ENCODE measurements at places on chromosomes 2 and 18.

- no peak for DNase-seq
These were observed 1.7 kb downstream of the PAX3 start for GRCh38 chr2:222296911-222297599.

DNA sequence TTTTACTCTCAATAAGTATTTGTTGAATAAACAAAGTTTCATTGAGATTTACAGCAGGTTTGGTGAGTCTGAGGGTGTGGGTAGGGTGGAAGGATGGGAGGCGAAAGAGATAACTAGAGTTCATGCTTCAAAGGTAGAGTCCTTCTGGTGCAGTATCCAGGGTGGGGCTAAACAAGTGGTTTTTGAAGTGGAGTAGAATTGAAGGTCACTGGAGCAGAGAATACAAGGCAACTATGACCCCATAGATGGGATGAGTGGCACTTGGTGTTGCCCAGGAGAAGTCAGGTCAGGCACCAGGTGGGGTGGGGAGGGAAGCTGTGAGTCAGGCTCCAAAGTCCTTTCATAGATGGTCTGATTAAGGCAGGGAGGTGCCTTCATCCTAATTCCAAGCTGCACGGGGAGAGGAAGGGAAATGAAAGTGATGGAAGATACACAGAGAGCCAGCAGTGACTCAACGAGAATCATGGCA is 6.6 kb upstream of the CAB39 start:
- DNase-seq = no peak

DNA sequence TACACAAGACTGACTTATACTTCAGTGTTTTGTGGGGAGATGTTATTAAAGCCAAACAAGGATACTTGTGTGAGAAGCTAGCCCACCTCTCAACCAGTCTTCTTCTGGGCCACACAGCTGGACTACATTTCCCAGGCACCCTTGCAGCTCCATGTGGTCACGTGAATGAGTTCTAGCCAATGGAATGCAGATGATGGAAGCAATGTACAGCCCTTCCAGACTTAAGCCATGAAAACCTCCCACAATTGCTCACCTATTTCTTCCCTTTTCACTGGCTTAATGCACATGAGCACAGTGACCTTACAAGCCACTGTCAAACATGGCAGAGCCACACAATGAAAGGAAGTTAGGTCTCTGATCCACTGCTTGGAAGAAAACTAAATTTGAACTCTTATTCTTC is 20.4 kb upstream of the FEZ2 start:
- no peak for DNase-seq

DNA sequence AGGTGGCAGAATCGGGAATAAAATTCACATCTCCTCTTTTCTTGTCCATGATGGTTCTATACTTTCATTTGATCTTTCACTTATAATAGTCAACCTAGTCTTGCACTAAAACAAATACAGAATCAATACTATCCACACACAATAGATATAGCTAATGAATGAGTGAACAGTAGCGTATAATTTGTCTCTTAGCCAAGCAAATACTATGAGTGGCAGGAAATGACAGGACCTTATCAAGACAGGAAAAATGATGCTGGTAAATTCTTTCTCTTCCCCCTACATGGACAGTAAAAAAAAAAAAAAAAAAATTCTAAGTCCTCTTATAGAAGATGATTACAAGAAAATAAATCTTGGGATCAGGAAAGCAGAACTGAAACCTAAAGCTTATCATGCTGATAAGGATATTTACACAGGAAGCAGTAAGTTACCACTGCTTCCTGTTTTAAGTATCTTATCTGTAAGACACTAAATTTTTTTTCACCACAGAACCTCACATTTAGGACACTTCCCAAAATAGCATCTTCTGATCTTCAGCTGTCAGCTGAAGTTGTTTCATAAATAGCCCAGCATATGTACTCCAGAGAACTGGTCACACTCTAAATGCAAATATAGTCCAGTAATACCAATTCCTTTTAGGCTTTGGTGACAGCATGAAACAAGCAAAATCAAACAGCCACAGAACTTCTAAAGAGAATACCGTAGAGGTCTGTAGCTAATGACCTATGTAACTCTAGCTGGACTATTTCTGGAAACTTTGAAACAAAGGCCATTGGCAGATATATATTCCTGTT is 27.0 kb downstream of the IRS1 start:
- DNase-seq = no peak

GRCh38 chr18:74870950-74871349 is 273.3 kb downstream of the ZNF407 start:
- DNase-seq = no peak

DNA sequence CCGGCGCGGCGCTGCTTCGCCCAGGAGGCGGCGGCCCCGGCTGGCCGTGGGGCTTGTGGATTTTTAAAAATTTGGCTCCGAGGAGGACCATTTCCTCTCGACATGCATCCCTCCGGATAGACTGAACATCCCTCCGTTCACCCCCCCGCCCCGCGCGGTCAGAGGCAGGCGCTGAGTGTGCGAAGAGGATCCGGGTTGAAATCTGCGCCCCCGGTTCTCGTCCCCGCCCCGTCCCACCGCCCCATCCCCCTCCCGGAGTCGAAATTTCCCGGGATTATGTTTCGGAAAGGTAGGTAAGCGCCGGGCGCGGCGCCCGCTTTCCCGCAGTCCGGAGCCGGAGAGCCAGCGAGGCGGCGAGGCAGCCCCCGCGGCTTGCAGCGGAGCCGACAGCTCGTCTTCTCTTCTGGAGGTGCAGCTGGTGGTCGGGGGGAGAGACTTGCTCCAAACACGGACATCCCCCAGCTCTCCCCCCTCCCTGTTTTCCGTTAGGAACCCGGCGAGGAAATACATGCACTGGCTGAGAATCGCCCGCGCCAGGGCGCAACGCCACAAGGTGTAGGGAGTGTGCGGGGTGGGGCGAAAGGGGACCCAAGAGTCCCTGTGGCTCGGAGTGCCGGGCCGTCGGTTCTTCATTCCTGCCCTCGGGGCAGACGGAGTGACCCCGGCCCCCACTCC is at the start of gene PRKCE:
Gene PRKCE (plus strand): TSS at position 261 of the 675 bp plus-strand sequence.
- DNase-seq = peak; percentile 62

- DNase-seq = no peak
These were observed 15.7 kb upstream of the NT5C1B start for GRCh38 chr2:18605115-18605514.

- DNase-seq = no peak
These were observed 798.4 kb upstream of the ACVR2A start for GRCh38 chr2:147046473-147046872.

GRCh38 chr18:9862686-9863085 is 23.1 kb upstream of the TXNDC2 start:
- no peak for DNase-seq

GRCh38 chr18:24127735-24128134 is 11.1 kb upstream of the CABYR start:
- DNase-seq = no peak

- DNase-seq = no peak
These were observed 89.0 kb upstream of the PNPT1 start for GRCh38 chr2:55782528-55783173.

DNA sequence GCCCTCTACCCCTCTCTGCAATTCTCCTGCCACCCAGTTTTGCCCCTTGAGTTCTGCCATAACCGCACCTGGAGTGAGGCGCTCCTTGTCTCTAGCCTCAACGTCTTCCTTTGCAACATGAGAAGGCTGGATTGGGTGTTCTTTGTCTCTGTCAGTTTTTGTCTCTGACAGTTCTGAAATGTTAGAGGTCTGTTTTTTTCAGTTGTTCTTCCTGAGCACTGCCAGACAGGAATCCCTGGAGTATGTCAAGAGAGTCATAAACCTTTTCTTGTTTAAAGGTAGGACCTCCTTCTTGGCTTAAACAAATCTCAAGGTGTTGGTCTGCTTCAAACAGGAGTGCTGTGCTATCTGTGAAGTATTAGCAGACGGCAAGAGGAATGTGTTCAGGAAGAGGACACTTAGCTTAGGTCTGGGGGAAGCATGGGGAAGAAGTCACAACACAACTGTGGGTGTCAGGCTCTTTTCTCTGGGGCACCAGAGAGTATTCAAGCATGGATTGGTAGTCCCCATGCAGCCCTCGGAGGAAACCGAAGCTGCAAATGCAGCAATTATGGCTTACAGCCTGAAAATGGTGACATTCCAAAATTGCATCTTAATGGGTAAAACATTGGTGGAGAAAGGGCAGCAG is 32.3 kb downstream of the AFF3 start:
- no peak for DNase-seq

- DNase-seq = no peak
These were observed 970.6 kb upstream of the ACVR2A start for GRCh38 chr2:146874260-146874658.

DNA sequence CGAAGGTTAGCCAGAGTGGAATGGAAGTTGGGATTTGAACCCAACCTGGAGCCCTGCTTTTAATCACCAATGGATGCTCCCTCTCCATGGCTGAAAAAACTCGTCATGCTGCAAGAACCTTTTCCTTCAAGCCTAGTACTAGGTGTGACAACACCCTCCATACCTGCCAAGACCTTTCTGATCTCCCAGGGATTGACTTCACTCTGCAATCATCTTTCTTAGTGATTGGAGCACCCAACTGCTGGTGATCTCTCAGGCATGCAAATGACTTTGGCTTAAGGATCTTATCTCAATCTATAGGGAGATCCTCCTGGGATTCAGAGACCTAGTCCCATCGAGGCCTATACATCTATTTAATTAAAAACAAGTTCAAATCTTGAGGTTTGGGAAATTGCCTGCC is 23.5 kb upstream of the ITGB6 start:
- DNase-seq = no peak

DNA sequence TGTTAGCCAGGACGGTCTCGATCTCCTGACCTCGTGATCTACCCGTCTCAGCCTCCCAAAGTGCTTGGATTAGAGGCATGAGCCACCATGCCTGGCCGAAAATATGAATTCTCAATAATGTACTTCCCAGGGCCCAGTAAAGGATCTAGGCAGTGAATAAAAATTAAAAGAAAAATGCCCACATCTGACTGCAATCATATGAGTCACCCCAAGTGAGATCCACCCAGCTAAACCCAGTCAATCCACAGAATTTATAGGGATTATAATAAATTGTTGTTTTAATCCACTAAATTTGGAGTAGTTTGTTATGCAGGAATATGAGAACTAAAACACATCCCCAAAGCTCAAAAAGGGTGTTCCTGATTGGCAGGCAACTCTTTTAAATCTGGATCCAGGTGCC is 93.5 kb upstream of the STK39 start:
- no peak for DNase-seq

DNA sequence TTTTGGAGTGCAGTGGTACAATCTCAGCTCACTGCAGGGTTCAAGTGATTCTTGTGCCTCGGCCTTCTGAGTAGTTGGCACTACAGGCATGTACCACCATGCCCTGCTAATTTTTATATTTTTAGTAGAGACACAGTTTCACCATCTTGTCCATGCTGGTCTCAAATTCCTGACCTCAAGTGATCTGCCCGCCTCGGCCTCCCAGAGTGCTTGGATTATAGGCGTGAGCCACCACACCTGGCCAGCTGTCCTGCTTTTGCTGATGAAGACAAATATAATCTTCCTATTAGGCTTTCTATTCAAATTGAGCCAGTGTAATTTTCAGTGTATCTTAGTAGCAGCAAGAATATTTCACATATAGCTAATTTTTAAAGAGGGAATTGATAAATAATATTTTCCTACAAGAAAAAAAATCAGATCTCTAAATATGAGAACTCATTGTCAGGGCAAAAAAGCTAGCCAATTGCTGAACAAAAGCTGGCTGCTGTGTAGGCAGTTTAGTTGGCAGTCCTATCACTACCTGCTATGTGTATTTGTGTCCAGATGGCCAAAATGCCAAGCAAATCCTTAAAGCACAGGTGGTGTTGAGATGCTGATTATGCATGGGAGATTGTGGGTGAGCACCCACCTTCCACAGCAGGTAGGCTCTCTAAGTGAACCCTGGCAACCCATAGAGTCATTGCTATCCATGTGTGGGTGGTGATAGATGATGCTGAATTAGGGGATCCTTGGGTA is 60.8 kb upstream of the STAM2 start:
- DNase-seq = no peak

- no peak for DNase-seq
These were observed 35.7 kb upstream of the ST3GAL5 start for GRCh38 chr2:85924522-85924921.

DNA sequence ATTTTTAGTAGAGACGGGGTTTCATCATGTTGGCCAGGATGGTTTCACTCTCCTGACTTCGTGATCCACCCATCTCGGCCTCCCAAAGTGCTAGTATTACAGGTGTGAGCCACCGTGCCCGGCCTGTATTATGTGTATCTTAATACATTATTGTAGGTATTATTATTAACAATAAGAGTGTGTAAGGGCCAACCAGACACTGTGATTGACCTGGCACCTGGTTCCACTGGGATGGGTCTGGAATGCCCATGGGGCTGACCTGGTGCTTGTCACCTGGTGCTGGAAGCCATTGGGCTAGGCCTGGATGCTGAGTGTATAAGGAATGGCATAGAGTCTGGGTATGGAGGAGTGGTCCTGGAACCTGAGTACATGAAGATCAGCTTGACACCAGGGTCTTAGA is 906.9 kb upstream of the TMEFF2 start:
- no peak for DNase-seq

GRCh38 chr18:61651880-61652268 is 240.9 kb downstream of the RNF152 start:
- no peak for DNase-seq

DNA sequence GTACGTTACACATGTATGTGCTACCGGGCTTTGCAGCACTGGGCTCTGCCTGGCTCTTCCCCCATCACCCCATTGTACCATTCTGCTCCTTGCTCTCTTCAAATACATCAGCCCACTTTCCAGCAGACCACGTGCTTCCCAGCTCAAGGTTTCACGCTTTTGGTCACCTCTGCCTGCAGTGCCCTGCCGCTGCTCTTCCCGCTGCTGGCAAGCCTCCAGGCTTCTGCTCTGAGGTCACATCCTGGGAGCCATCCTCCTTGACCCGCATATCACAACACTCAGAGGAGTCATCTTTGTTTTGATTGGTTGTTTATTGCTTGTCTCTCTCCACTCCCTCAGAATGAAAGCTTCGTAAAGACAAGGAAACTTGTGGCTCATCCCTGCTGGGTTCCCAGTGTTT is 34.1 kb downstream of the KIF5C start:
- DNase-seq = no peak

GRCh38 chr2:147614471-147614870 is 230.4 kb upstream of the ACVR2A start:
- DNase-seq = no peak

DNA sequence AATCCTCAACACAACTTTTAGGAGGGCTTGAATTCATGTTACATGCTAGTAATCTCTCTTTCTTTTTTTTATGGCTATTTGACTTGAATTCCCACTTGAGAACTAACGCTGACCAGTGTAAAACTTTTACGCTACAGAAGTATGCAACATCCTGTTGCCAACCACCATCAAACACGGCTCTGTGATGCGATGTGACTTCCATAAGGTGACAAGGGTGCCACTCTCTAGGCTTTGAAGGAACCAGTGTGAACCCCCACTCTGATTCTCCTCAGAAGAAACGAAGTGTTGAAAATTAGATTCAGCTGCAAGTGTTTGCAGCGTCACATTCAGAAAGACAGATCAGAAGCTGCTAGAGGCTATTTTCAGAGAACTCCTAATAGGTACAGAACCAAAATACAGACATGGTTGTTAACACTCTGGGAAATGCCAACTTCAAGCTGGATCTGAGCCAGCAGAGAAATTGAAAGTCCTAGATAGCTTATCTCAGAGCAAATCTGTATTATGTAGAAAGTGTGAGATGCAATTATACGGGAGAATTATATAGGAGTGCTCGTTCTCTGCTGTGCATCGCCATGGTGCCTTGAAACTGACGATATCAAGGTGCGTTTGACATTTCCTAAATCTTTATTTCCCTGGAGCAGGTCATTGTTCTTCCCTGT is 271.2 kb downstream of the LPIN1 start:
- no peak for DNase-seq

All from GOT3 (cell line).